ENCODE measurements at places on chromosomes 3 and 15.

GRCh38 chr15:64858021-64858575, 16.4 kb downstream of the PLEKHO2 start:
- no peak for DNase-seq

GRCh38 chr3:184648636-184649035, 63.2 kb downstream of the MAGEF1 start:
- no peak for DNase-seq

GRCh38 chr3:78993375-78993774, 774.4 kb downstream of the ROBO1 start:
- no peak for DNase-seq

DNA sequence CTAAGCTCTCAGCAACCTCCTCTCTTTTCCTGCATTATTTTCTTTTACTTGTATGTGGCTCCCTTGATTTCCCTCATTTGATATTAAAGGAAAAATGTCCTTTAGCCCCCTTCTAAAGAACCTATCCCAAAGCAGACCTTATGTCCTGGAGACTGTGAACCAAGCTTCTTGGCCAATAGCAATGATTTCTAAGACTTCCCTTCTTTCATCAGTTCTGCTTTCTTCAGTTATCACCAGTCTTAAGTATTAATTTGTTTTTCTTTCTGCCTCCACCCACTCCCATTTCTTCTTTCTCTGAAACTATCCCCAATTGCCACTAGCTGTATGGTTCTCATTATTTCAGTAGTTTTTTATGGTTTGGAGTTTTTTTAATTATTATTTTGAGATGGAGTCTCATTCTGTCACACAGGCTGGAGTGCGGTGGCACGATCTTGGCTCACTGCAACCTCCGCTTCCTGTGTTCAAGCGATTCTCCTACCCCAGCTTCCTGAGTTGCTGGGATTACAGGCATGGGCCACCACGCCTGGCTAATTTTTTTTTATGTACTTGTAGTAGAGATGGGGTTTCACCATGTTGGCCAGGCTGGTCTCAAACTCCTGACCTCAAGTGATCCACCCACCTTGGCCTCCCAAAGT, 12.1 kb downstream of the TMOD3 start:
- DNase-seq: no peak

All from astrocyte of the cerebellum (primary cell).